ENCODE measurements at places on chromosomes 2 and 18.

GRCh38 chr2:241216211-241216761 is 27.8 kb downstream of the ANO7 start:
- DNase-seq: no peak

- no peak for DNase-seq
These were observed 521.2 kb downstream of the NYAP2 start for GRCh38 chr2:225920621-225921220.

GRCh38 chr2:8803658-8804379 is 33.6 kb downstream of the KIDINS220 start:
- DNase-seq: peak; percentile 4

- DNase-seq: no peak
These were observed 81.0 kb upstream of the KIDINS220 start for GRCh38 chr2:8918412-8918811.

GRCh38 chr2:150557020-150557600 is 69.6 kb upstream of the RND3 start:
- DNase-seq: no peak

- peak; percentile 53 for DNase-seq
These were observed 12.7 kb upstream of the FHOD3 start for GRCh38 chr18:36284671-36285295.

GRCh38 chr2:63589148-63589958 is 590 bp downstream of the MDH1 start:
- peak; percentile 20 for DNase-seq

DNA sequence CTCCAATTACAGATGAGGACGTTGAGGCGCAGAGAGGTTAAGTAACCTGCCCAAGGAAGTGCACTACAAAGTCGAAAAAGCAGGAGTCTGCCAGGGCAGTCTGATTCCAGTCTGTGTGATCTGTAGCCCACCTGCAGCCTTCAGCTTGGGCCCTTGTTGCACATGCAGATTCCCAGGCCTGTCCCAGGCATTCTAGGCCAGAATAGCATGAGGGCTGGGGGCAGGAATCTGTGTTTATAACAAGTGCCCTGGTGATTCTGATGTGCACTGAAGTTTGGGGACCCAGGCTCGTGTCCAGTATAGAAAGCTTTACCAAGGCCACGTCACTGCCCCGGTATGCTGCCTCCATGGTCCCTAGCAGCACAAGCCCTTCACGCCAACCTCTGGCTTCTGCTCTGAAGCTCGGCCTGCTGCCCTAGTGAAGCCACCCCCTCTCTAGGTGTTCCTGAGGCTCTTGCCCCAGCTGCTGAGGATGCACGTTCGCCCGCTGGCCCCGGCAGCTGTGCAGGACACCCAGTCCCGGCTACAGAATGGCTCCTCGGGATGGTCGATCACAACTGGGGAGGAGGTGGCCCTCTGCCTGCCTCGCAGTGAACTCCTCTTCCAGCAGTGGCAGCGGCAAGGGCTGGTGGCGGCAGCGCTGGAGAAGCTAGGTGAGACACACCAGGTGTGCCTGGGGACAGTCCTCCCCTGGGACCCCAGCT is 4.6 kb downstream of the CHRNG start:
- no peak for DNase-seq

DNA sequence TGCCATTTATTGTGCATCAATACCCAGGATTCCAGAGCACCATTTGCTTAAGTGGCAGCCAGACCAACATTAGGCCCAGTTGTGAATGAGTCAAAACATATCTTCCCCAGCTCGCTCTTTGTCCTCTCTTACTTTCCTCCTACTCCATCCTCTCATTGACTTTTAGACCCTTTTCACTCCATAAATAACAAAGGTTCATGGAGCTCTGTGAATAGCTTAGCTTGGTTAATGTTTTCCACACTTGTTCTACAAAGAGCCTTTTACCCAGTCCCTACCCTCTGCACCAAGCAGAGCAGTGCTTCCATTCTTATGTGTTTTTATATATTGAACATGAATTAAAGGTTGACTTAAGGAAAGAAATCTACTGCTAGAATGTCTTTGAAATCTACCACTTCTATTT is 625.8 kb upstream of the FANCL start:
- DNase-seq: no peak

- no peak for DNase-seq
These were observed 219.8 kb downstream of the ATAD2B start for GRCh38 chr2:23707096-23707495.

DNA sequence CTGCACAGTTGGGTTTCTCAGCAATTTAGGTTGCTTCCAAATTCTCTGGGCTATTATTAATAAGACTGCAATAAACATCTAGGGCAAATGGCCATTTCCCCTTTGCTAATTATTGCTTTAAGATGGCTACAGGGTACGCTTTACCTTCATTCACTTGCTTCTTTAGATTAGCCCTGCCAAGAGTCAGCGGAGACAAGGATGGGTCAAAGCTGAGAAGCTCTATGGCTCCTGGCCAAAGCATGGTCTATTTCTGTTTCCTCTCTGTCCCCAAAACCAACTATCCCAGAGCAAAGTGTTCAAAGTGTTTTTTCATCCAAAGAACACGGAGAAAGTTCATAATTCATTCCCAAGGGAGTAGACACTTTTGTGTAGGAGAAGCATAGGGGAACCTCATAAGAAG is 75.2 kb upstream of the NFU1 start:
- no peak for DNase-seq

DNA sequence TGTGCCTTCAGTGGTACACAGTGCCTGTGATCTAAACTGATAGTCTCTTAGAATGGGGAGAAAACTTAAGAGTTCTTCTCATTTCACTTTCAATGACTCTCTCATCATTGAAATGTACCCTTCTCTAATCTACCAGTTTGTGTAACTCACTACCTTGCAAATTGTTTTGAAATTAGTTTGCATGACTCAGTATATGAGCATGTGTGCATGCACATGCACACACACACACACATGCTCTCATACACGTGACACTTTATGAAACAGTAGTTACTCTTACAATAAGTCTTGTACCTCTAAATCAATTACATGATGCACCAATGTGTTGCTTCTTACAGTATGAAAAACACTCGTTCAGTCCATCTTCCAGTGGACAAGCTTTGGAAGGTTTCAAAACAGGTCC is 10.6 kb downstream of the LYPD6B start:
- DNase-seq: no peak

DNA sequence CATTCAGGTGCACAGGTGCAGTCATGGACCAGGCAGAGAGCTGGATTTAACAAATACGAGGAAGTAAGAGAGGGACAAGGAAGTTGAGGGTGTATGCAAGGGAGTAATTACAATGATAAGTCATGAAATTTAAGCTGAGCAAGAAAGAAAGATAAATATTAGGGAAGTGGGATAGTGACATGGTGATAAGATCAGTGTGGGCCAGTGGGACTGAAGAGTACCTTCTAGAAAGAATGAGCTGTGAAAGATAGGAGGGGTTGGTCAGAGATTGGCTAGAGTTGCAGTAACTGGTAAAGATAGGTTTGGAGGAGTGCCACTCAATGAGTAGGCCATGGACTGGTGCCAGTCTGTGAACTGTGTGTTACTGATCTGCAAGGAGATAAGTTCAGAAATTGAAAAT is 200.8 kb upstream of the SIX3 start:
- no peak for DNase-seq

DNA sequence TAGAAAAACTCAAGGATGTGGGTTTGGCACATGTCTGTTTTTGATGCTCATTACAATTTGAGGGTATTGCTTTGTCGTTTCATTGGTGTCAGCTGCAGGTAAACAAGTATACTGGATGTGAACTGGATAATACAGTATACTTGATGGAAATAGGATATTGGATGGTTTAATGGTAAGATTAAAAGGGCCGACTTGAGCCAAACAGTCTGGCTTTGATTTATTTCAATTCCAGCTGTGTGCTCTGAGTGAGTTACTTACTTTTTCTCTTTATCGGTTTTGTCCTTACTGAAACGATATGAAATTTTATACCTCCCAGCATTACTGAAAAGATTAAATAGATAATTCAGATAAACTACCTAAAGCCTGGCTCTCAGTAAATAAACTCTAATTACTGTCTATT is 227.6 kb downstream of the ASXL3 start:
- DNase-seq: no peak

DNA sequence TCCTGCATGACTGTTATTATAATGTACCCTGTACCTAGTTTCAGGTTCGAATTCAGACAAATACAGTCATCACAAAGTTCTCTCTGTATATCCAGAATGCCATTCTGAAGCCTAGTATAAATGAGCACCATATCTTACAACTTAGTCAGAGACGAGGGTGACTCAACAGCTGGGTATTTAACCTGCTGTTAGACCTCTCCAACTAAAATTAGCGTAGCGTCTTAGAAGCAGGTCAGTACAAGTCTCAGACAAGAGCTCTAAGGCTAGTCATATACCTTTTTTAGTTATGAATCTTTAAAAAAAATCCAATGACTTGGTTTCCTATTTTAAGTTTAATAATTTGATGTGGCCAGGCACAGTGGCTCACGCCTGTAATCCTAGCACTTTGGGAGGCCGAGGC is 74.1 kb downstream of the CABYR start:
- no peak for DNase-seq

DNA sequence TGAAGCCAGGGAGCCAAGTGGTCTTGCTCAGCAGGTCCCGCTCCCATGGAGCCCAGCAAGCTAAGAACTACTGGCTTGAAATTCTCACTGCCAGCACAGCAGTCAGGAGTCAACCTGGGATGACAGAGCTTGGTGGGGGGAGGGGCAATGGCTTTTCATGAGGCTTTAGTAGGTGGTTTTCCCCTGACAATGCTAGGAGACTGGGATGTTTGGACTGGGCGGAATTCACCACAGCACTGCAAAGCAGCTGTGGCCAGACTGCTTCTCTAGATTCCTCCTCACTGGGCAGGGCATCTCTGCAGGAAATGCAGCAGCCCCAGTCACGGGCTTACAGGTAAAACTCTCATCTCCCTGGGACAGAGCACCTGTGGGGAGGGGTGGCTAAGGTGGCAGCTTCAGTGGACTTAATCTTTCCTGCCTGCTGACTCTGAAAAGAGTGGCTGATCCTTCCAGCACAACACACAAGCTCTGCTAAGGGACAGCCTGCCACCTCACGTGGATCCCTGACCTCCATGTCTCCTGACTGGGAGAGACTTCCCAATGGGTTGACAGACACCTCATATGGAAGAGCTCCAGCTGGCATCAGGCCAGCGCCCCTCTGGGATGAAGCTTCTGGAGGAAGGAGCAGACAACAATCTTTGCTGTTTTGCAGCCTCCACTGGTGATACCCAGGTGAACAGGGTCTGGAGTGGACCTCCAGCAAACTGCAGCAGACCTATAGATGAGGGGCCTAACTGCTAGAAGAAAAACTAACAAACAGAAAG is 349.7 kb upstream of the ST6GAL2 start:
- no peak for DNase-seq

DNA sequence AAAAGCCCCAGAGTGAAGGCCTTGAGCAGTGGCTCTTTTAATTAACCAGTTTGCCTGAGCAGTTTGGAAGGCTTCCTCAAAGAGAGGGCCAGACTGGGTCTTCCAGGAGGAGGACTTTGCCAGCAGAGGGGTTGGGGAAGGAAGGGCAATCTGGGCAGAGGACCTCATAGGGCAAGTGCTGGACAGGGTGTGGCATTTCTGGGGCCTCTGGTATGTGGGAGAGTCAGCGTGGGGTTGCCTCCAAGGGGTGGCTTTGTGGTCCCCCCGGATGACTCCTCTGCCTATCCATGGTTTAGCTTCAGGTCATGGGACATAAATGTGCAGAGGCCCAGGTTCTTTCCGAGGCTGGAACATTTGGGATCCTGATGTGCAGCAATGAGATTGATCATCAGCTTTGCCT is 12.6 kb downstream of the GLI2 start:
- no peak for DNase-seq

DNA sequence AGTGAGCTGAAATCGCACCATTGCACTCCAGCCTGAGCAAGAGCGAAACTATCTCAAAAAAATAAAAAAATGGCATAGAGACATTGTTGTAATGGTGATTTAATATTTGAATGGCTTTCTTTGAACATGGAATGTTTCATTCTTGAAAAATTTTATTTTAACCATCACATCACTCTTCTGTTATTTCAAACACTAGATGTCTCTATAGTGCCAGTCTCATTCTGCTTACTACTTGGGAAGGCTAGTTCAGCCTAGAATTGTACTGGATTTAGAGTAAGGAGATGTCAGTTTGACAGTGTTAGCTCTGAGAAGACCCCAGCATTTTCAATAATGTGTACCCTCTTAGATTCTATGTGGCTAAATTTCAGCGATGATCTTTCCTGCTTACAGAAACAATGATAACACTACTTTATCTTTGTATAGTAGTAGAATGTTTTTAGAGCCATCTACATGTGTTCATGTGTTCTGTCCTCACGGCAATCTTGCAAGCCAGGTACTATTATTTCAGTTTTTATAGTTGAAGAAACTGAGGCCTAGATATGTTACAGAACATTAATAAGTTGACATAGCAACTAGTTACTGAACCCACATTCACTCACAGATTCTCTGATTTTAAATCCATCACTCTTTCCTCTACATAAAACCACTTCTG is 142.9 kb upstream of the ZSWIM2 start:
- no peak for DNase-seq

- DNase-seq: no peak
These were observed 142.0 kb downstream of the KCTD1 start for GRCh38 chr18:26406324-26406723.

DNA sequence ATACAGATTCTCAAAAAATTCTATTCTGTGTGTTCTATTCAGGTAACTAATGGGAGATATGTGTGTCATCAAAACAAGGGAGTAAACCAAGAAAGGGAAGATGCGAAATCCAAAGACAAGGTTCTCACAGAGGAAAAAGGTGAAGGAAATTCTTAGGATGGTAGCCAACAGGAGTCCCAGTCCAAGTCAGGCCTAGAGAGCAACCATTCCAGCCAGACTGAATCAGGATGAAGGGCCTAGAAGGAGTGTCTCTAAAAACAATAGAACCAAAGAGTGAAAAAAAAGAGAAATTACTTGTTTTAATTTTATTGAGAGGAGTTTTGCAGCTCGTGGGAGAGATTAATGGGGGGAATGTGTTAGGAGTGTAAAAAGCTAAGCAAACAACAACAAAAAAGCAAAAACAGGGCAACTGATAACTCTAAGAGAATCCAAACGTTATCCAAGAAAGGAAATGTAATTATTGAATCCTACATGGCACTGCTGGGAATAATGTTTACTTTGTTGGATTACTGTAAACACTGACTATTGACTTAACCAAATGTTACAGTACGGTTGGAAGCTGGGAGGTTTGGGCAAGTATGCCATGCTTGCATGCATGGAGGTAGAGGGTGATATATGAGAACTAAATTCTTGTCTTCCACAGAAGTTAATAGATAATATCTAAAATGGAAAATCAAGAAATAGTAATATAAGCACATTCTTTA is 12.3 kb downstream of the MAP3K20 start:
- DNase-seq: no peak

DNA sequence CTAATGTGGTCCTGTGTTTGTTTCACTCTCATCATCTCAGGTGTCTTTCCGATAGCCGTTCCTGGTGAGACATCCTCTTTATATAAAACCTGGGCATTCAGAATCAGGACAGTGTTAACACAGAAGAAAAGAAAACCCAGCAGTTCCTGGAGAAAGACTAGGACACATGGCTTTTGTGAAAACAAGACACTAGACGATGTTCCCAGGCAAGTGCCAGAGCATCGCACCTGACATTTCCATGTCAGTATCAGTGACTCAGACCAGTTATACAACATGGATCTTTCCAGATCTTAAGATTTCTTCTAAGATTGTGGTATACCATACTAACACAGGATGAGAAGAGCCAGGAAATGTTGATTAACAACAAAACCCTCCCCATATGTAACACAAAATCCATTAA is 96.5 kb downstream of the RIF1 start:
- DNase-seq: no peak

- DNase-seq: no peak
These were observed 30.2 kb upstream of the ITPRID2 start for GRCh38 chr2:181861379-181861778.

All from cerebellum (tissue), 4 donors.